ENCODE measurements at places on chromosomes 7 and 10. TPM values are rescaled to one million over a fixed set of nuclear protein-coding genes. Genes with fewer than 3 reads are reported as not detected.

The GPER1 gene
- 2.0 TPM for total RNA-seq

The LLCFC1 gene
- not detected for total RNA-seq

The ANK3 gene
- 1.8 TPM for total RNA-seq

The SRGN gene
- total RNA-seq, result 46.4 TPM

The PTPRZ1 gene
- not detected for total RNA-seq

The ATG9B gene
- total RNA-seq, result 0.18 TPM

The CAMK2B gene
- total RNA-seq, result 0.18 TPM

The CLIP2 gene
- total RNA-seq, result 18.1 TPM

The TWIST1 gene
- 18.6 TPM for total RNA-seq

The STK32C gene
- total RNA-seq, result 5.0 TPM

The HOXA11 gene
- total RNA-seq, result not detected

The TMEM176A gene
- not detected for total RNA-seq

The BLNK gene
- total RNA-seq, result not detected

The THNSL1 gene
- 3.6 TPM for total RNA-seq

The WEE2 gene
- total RNA-seq, result not detected

The DRGX gene
- total RNA-seq, result not detected

The CDK14 gene
- total RNA-seq, result 28.1 TPM

Data from IMR-90 (cell line).